ENCODE measurements at places on chromosomes 2 and 18. TPM values are rescaled to one million over a fixed set of nuclear protein-coding genes. Genes with fewer than 3 reads are reported as not detected.

DNA sequence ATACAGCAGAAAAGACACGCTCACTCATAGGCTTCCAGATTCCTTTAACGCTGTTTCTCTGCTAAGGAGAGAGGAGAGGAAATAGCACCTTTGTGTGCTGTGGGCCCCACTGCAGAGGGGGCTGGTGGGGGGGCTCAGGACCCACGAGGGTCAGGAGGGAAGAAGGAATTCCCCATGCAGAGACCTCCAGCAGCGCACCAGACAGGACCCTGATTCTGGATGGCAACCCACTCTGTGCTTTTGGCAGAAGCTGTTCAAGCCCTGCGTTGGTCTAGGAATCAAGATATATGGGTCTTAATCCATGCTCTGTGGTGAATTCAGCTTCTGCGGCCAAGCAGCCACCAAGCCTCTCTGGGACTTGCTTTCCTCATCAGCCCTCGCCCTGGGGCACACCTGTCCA, 31.0 kb downstream of the MYCN start:
- DNase-seq: no peak
- H3K27ac ChIP-seq: no peak overlapping the region
- no peaks in the 10 kb centered on the region for H3K36me3 ChIP-seq
- H3K4me1 ChIP-seq: no peaks in the 10 kb centered on the region

- no peak overlapping the region for H3K4me3 ChIP-seq
- no peak overlapping the region for H3K27ac ChIP-seq
- H3K4me1 ChIP-seq: no peaks in the 10 kb centered on the region
Observed at GRCh38 chr2:21757805-21758430, 634.1 kb downstream of the TDRD15 start.

GRCh38 chr18:66136039-66136438, 385.2 kb downstream of the CDH7 start:
- H3K4me1 ChIP-seq: no peaks in the 10 kb centered on the region
- no peak overlapping the region for H3K4me3 ChIP-seq
- H3K27me3 ChIP-seq: no peaks in the 10 kb centered on the region

DNA sequence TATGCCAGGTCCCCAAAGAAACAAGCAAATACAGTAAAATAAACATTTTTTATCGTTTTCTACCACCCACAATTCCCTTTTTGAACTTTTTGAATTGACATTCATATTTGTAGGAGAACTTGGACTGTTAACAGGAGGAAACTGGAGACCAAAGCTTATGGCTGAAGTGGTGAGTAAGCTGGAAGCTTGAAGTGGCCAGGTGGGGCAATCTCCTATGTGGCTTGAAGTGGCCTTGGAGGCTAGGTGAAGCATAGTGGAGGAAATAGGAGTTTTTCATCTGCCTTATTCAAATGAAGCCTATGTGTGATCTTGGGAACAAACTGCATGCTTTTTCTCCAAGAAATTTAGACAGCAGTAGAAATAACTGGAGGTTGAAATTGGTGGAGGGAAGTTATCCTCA, 962.9 kb upstream of the FANCL start:
- H3K27me3 ChIP-seq: no peaks in the 10 kb centered on the region
- no peaks in the 10 kb centered on the region for H3K4me1 ChIP-seq
- no peaks in the 10 kb centered on the region for H3K36me3 ChIP-seq
- DNase-seq: no peak
- no peak overlapping the region for H3K27ac ChIP-seq

DNA sequence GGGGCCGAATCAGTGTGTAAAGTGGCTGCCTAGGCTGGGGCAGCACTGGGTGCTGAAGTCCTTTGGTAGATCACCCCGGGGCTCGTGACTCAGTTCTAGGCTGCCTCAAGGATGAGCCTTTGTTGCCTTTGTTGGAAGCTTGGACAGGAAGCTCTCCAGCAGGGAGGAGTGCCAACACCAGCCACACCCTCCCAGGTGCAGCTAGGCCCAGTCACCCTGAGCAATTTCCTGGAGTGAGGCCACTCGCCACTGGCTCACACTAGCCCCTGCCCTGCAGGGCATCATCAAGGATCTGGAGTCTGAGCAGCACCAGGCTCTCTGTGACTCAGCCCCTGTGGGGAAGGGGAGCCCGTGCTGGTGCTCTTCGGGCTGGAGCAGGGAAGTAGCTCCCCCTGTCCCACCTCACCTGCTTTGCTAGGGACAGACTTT, 6.7 kb upstream of the SDC1 start:
- H3K36me3 ChIP-seq: no peaks in the 10 kb centered on the region
- DNase-seq: peak; percentile 72
- no peaks in the 10 kb centered on the region for H3K27me3 ChIP-seq
- no peak overlapping the region for H3K4me3 ChIP-seq
- peaks cover 22% of the 10 kb centered on the region for H3K4me1 ChIP-seq

TAF4B gene
- total RNA-seq: 10.7 TPM

GRCh38 chr2:674321-674985, 2.8 kb downstream of the TMEM18 start:
- H3K4me3 ChIP-seq: no peak overlapping the region
- H3K27me3 ChIP-seq: no peaks in the 10 kb centered on the region
- peaks cover 5% of the 10 kb centered on the region for H3K36me3 ChIP-seq
- H3K4me1 ChIP-seq: peaks cover 12% of the 10 kb centered on the region
- DNase-seq: no peak
- no peak overlapping the region for H3K27ac ChIP-seq

DNA sequence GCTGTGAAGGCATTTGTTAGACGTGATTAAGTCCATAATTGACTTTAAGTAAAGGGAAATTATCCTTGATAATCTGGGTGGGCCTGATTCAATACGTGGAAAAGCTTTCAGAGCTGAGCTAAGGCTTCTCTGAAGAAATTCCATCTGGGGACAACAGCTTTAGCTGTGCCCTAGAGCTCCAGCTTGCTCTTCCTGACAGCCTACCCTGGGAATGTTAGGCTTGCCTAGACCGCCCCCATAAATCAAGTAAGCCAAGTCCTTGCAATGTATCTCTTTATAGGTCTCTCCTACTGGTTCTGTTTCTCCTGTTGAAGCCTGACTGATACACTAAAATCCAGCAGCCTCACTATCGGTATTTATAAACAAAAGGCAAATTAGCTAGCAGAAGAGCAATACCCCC, 160.0 kb downstream of the STK39 start:
- H3K27me3 ChIP-seq: no peaks in the 10 kb centered on the region
- no peak overlapping the region for H3K4me3 ChIP-seq
- H3K27ac ChIP-seq: no peak overlapping the region
- no peak for DNase-seq

ARHGEF4 gene
- total RNA-seq: 15.6 TPM

GRCh38 chr2:181656450-181657291, at the start of gene CERKL:
CERKL (minus strand) TSS chr2:181657105; CDS start chr2:181657006, 99 bp downstream.
- H3K36me3 ChIP-seq: no peaks in the 10 kb centered on the region
- H3K4me1 ChIP-seq: peaks cover 9% of the 10 kb centered on the region
- H3K27ac ChIP-seq: no peak within 1 kb of the TSS
- no peaks in the 10 kb centered on the region for H3K27me3 ChIP-seq
- H3K4me3 ChIP-seq: no peak within 1 kb of the TSS

DNA sequence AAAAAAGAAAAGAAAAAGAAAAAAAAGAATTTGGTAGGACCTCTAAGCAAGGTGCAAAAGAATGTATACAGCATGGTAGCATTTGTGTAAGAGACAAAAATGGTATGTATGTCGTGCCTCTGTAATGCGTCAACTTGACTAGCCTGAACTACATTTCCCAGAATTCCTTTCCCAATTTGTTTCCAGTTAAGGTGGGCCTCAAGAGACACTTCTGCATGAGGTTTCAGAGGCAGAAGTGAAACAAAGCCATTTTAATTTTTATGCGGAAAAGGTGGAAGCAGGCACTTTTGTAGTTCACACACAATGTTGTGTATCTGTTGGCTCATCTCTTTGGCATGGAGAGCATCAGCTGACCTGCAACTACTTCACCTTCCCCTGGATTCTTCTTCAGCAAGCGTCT, 56.5 kb upstream of the PAPOLG start:
- DNase-seq: no peak
- H3K36me3 ChIP-seq: no peaks in the 10 kb centered on the region
- H3K27ac ChIP-seq: no peak overlapping the region
- H3K4me1 ChIP-seq: no peaks in the 10 kb centered on the region
- H3K4me3 ChIP-seq: no peak overlapping the region

GRCh38 chr2:96870626-96871255, 861 bp upstream of the SEMA4C start:
- peak overlapping the region; percentile 99 for H3K4me3 ChIP-seq
- peaks cover 47% of the 10 kb centered on the region for H3K4me1 ChIP-seq
- peak overlapping the region; percentile 97 for H3K27ac ChIP-seq
- peaks cover 3% of the 10 kb centered on the region for H3K36me3 ChIP-seq
- H3K27me3 ChIP-seq: no peaks in the 10 kb centered on the region

GRCh38 chr2:31234683-31235503, 941 bp downstream of the EHD3 start:
- no peaks in the 10 kb centered on the region for H3K27me3 ChIP-seq
- peak overlapping the region; percentile 40 for H3K4me3 ChIP-seq
- peaks cover 5% of the 10 kb centered on the region for H3K4me1 ChIP-seq
- H3K36me3 ChIP-seq: no peaks in the 10 kb centered on the region
- no peak overlapping the region for H3K27ac ChIP-seq
- no peak for DNase-seq

POTEJ gene
- total RNA-seq: not detected

DNA sequence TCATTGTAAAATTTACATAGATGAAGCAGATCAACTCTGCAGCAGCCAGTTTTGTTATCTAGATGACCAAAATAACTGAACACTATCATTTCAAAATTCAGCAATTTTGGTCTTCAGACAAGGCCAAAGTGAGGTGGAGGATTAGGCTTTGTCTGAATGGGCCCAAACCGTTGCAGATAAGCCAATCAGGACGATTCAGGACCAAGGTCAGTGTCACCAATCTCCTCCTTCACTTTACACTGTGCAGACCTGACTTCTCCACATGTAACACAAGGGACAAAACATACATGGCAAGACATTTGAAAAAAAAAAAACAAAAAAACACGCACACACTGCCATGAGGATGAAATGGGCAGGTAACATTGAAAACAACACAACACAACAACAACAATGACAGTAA, 211.2 kb downstream of the NAPG start:
- H3K27me3 ChIP-seq: no peaks in the 10 kb centered on the region
- H3K27ac ChIP-seq: no peak overlapping the region
- DNase-seq: no peak
- H3K36me3 ChIP-seq: no peaks in the 10 kb centered on the region
- no peaks in the 10 kb centered on the region for H3K4me1 ChIP-seq

GRCh38 chr2:10390369-10390801, 57.7 kb downstream of the ODC1 start:
- peaks cover 39% of the 10 kb centered on the region for H3K4me1 ChIP-seq
- H3K27me3 ChIP-seq: no peaks in the 10 kb centered on the region
- no peak overlapping the region for H3K4me3 ChIP-seq
- H3K36me3 ChIP-seq: no peaks in the 10 kb centered on the region

DNA sequence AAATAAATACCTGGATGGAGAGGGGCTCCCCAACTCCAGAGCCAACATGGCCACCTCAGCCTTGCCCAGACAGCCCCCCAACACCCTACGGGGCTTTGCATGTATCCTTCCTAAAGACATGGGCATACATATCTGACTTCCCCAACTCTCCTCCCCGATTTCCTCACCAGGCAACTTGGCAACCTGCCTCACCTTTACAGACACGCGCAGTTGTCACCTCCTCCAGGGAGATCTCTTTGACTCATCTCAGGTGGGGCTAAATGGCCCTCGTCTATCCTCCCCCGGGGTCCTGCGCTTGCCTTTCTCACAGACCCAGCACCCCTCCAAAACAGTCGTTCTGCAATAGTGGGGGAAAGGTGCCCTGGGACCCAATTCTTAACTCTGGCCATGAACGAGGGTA, 10.6 kb upstream of the BIN1 start:
- no peak overlapping the region for H3K27ac ChIP-seq
- H3K4me3 ChIP-seq: no peak overlapping the region
- no peak for DNase-seq
- H3K36me3 ChIP-seq: no peaks in the 10 kb centered on the region
- no peaks in the 10 kb centered on the region for H3K4me1 ChIP-seq

WNT6 gene
- not detected for total RNA-seq

DNA sequence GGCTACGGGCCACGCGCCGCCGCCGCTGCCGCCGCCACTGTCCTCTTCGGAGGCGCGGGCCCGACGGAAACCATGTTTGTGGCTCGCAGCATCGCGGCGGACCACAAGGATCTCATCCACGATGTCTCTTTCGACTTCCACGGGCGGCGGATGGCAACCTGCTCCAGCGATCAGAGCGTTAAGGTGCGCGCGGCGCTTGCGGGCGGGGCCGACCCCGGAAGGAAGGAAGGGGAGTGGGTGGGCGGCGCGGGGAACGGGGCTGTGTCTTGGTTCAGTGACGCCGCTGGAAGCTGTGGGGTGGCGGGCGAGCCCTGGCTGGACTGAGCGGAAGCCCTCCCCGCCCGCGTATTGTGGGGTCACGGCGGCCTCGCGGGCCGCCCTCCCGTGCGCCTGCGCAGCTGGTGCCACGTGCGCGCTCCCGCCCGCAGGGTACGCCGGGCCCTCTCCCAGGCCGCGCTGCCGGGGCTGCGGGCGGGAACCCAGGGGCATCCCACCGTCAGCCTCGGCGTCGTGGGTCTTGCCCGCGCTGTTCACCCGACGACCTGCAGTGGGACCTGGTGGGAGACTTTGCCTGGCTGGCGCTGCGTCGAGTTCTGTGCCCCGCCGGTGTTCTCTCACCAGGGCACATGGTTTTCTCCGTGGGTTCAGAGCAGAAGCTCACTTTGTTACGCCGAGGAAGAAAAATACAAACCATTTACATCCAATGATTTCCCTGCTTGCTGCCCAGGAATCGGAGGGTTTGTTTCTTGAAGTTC, 416 bp downstream of the SEH1L start:
- peaks cover 12% of the 10 kb centered on the region for H3K4me1 ChIP-seq
- H3K27me3 ChIP-seq: no peaks in the 10 kb centered on the region
- H3K36me3 ChIP-seq: no peaks in the 10 kb centered on the region
- H3K27ac ChIP-seq: peak overlapping the region; percentile 82
- peak overlapping the region; percentile 59 for H3K4me3 ChIP-seq

- H3K27me3 ChIP-seq: no peaks in the 10 kb centered on the region
- H3K36me3 ChIP-seq: no peaks in the 10 kb centered on the region
- no peak overlapping the region for H3K27ac ChIP-seq
- DNase-seq: no peak
- no peak overlapping the region for H3K4me3 ChIP-seq
- H3K4me1 ChIP-seq: peaks cover 23% of the 10 kb centered on the region
Observed at GRCh38 chr2:33494155-33494779, 17.8 kb downstream of the RASGRP3 start.

CPLX4 gene
- not detected for total RNA-seq

Measured in thyroid gland (tissue), 4 donors.